ENCODE measurements at places on chromosomes 6 and 20. TPM values are rescaled to one million over a fixed set of nuclear protein-coding genes. Genes with fewer than 3 reads are reported as not detected.
A peak's percentile ranks its signal among the peaks of the same experiment; 100 is the strongest.

- peaks cover 4% of the 10 kb centered on the region for H3K4me1 ChIP-seq
- H3K36me3 ChIP-seq = no peaks in the 10 kb centered on the region
- no peak overlapping the region for H3K4me3 ChIP-seq
- peak overlapping the region; percentile 47 for H3K27ac ChIP-seq
- DNase-seq = no peak
These were observed 138.5 kb upstream of the PHACTR1 start for GRCh38 chr6:12578097-12578496.

DNA sequence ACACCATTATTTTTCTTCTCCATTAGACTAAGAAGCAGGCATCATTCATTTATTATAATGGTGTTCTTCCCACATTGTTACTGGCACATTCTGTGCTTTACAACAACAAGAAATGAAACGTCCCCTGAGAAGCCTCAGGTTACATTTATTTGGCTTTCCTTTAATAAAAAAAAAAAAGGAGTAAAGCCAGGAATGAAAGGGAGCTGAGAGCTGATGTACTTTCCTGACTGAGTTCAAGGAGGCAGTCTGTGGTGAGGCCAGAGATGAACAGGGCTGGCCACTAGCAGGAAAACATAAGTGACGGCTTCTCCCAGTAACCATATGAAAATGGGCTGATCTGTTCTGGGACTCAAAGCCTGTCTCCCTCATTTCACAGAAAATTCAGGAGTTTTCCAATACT lies 742.1 kb downstream of the MAFB start:
- H3K4me1 ChIP-seq = no peaks in the 10 kb centered on the region
- no peak overlapping the region for H3K27ac ChIP-seq
- DNase-seq = no peak

- no peak overlapping the region for H3K27ac ChIP-seq
- H3K4me3 ChIP-seq = no peak overlapping the region
- peaks cover 18% of the 10 kb centered on the region for H3K36me3 ChIP-seq
- peaks cover under 1% of the 10 kb centered on the region for H3K4me1 ChIP-seq
- no peaks in the 10 kb centered on the region for H3K27me3 ChIP-seq
- no peak for DNase-seq
These were observed 7.4 kb downstream of the AAR2 start for GRCh38 chr20:36243726-36244125.

GRCh38 chr20:2873747-2874041 lies 413 bp downstream of the PTPRA start:
- peaks cover 18% of the 10 kb centered on the region for H3K4me1 ChIP-seq
- H3K27ac ChIP-seq = peak overlapping the region; percentile 90
- DNase-seq = peak; percentile 58
- H3K36me3 ChIP-seq = peaks cover 3% of the 10 kb centered on the region
- peaks cover 37% of the 10 kb centered on the region for H3K27me3 ChIP-seq

DNA sequence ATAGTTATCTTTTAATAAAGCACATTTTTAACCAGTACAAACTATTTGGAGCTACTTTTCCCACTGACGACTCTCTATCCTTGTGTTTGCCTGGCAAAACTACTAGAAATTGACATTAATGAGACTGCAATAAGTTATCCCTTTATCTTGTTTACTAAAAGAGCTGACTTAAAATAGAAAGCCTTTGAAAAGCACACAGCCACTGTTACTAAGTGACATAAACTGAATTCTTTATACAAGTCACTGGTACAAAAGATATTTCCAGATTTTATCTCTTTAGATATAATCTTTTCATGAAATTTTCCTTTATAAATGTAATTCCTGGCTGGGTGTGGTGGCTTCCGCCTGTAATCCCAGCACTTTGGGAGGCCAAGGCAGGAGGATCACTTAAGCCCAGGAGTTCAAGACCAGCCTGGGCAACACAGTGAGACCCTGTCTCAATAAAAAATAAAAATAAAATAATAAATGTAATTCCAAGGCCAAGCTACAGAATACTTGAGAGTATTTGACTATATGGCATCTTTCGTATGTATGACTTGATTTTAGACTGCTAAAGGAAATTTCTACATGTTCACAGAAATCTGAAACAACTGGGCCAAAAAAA lies 9.5 kb downstream of the MBOAT1 start:
- H3K27ac ChIP-seq = no peak overlapping the region
- no peaks in the 10 kb centered on the region for H3K36me3 ChIP-seq
- no peak for DNase-seq

DNA sequence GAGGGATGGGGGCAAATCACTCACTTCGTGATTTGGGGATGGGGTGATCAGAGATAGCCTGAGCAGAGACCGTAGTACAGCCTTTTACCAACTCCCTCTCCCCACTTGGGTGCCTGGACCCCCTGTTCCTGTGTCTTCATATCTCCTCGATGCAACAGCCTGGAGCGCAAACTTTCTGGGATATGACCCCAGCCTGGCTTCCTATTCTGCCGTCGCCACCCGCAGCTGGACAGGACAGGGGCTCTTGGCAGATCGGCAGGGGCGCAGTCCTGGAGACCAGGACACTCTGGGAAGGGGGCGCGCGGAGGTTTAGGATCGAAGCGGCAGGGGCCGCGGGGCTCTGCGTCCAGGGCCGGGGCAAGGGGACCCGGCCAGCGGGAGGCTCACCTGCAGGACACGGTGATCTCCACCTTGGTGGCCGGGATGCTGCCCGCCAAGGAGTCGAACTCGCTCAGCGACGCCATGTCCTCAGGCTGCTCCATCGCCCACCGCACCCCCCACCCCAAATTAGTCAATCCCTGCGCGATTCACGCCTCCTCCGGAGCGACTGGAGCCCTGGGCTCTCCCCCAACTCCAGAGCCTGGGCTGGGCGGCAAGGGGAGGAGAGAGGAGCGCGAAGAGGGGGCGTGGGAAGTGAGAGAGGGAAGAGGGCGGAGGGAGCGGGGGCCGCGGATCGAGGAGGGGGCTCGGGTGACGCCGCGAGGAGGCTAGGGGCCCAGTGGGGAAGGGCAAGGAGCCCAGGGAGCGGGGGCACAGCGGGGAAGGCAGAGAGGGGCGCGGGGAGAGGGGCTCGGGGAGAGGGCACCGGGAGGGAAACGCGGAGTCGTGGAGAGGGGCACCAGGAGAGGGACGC lies at the start of gene CPNE5:
Gene CPNE5 (minus strand): TSS at position 549 of the 853 bp plus-strand sequence. CDS start 67 bp downstream, at position 482.
- no peak for DNase-seq
- peak within 1 kb of the TSS; percentile 62 for H3K4me3 ChIP-seq
- H3K27ac ChIP-seq = no peak within 1 kb of the TSS
- peaks cover 82% of the 10 kb centered on the region for H3K27me3 ChIP-seq
- peaks cover 7% of the 10 kb centered on the region for H3K4me1 ChIP-seq

DNA sequence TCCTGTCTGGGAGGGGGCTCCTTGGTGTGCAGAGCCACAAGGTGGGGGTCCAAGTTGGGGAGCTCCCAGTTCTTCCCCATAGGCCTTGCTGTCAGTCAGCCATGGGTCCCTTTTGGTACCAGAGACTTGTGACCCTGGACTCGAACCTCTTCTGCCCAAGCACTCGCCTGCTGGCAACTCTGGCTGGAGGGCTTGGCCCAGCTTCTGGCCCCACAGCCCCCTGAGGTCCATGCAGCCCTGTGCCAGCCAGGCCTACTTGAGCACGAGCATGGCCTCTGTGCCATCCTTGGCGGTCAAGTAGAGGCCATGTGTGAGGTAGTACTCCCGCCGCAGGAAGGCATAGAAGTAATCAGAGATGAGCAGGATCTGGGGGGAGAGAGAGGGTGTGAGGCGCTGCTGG lies 2.1 kb downstream of the MAP1LC3A start:
- DNase-seq = no peak
- no peak overlapping the region for H3K27ac ChIP-seq
- peaks cover 6% of the 10 kb centered on the region for H3K4me1 ChIP-seq
- H3K4me3 ChIP-seq = no peak overlapping the region

- H3K4me1 ChIP-seq = peaks cover 3% of the 10 kb centered on the region
- peaks cover 20% of the 10 kb centered on the region for H3K27me3 ChIP-seq
- H3K4me3 ChIP-seq = no peak overlapping the region
- no peak for DNase-seq
These were observed 105.0 kb upstream of the EEF1E1 start for GRCh38 chr6:8207191-8207868.

GRCh38 chr20:925516-925915 lies 9.4 kb upstream of the ANGPT4 start:
- no peak overlapping the region for H3K27ac ChIP-seq
- no peak overlapping the region for H3K4me3 ChIP-seq
- H3K27me3 ChIP-seq = no peaks in the 10 kb centered on the region

DNA sequence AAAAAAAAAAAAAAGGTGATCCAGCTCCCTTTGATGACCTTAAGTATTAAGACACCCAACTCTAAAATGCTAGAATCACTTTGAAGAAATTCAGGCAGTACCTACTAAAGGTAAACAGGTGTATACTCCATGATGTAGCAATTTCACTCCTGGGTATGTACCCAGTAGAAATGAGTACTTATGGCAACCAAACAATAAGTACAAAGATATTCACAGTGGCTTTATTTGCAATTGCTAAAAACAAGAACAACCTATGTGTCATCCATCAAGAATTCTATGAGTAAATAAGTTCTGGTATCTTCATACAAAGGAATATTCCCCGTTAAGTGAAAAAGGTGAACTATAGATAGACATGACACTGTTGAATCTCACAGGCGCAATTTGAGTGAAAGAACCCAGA lies 29.4 kb downstream of the MDGA1 start:
- H3K27me3 ChIP-seq = peaks cover 58% of the 10 kb centered on the region
- H3K4me1 ChIP-seq = peaks cover 17% of the 10 kb centered on the region
- DNase-seq = no peak
- no peaks in the 10 kb centered on the region for H3K36me3 ChIP-seq

DNA sequence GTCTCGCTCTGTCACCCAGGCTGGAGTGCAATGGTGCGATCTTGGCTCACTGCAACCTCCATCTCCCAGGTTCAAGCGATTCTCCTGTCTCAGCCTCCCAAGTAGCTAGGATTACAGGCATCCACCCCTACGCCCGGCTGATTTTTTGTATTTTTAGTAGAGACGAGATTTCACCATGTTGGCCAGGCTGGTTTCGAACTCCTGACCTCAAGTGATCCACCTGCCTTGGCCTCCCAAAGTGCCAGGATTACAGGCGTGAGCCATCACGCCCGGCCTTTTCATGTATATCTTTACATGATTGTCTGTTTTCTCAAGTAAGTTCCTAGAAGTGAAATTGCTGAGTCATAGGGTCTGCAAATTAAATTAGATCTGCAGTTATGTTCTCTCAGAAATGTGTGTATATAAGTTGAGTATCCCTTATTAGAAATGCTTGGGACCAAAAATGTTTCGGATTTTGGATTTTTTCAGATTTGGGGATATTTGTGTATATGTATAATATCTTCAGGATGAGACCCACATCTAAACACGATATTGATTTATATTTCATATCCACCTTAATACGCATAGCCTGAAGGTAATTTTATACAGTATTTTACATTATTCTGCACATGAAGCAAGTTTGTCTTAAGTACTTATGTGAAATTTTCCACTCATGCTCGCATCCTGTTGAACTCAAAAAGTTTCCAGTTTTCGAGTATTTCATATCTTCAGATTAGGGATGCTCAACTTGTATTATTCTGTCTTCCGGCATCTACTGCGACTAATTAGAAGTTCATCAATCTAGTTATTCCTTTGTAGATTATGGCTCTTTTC lies 40.4 kb downstream of the TAB2 start:
- peaks cover 13% of the 10 kb centered on the region for H3K4me1 ChIP-seq
- no peak overlapping the region for H3K27ac ChIP-seq
- H3K36me3 ChIP-seq = peaks cover 7% of the 10 kb centered on the region
- no peak overlapping the region for H3K4me3 ChIP-seq
- no peaks in the 10 kb centered on the region for H3K27me3 ChIP-seq
- no peak for DNase-seq

DNA sequence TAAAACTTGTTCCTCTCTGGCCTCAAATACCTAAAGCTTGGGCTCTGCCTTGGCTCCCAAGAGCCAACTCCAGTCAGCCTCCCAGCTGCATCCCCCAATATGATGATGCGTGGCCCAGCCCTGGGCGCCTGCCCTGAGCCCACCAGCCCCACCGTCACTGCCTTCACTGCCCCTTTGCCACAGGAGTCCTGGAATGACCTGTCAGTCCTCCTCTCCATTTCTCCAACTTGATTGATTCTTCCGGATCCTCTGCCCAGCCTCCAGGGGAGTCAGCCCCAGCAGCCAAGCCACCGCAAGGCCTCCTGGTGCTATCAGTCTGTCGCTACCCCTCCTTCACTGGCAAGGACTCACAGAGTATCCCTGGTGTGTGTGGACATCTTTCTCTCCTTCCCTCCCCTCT lies 96.7 kb upstream of the PMEPA1 start:
- H3K4me3 ChIP-seq = no peak overlapping the region
- DNase-seq = no peak
- no peaks in the 10 kb centered on the region for H3K36me3 ChIP-seq

GRCh38 chr6:159727717-159728445 lies 575 bp downstream of the WTAP start:
- H3K4me1 ChIP-seq = peaks cover 27% of the 10 kb centered on the region
- peak overlapping the region; percentile 90 for H3K4me3 ChIP-seq
- H3K36me3 ChIP-seq = peaks cover 12% of the 10 kb centered on the region
- peak overlapping the region; percentile 98 for H3K27ac ChIP-seq

DNA sequence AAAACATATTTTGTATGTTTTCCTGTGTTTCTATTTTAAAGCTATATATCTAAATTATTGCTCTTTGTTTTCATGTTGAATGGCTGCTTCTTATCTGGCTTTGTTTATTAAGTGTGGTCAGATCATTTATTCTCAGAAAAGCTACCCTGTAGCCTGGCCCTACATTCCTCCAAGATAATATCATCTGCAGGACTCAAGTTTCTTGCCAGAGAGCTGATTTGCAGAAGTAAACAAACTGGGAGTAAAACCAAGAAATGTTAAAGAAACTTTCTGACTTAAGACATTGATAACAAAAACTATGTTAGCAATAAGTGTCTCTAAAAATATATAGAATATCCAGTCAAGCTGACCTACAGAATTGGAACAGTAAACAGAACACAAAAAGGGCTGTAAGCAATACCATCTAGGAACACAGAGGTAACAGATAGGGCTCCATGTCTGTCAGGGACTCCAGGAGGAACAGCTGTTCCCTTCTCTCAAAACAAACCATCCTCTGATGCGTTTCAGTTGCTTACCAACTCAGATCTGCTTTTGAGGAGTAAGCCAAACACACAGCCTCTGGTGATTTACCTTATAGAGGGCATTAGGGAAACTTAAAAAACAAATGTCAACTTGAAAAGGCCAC lies 17.5 kb upstream of the CEP85L start:
- H3K4me1 ChIP-seq = peaks cover 7% of the 10 kb centered on the region
- H3K4me3 ChIP-seq = no peak overlapping the region
- H3K27me3 ChIP-seq = no peaks in the 10 kb centered on the region

DNA sequence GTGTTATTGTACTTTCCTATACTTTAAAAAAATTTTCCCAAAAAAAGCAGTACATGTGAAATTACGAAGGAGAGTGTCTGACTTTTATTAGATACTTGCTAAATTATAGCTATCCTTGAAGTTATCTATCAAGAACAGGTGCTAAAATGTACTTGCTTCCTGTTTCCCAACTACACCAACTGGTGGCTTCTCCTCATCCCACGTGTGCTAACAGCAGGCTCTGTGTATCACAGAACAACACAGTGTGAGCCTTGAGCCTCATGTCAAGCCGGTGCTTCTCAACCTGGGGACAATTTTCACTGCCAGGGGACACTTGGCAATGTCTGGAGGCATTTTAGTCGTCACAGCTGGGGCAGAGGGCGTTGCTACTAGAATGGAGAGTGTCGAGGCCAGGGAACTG lies 36.2 kb upstream of the CDYL start:
- no peaks in the 10 kb centered on the region for H3K4me1 ChIP-seq
- no peak for DNase-seq
- no peak overlapping the region for H3K4me3 ChIP-seq
- peaks cover 5% of the 10 kb centered on the region for H3K27me3 ChIP-seq
- H3K27ac ChIP-seq = no peak overlapping the region

ENPP1 gene
- 2.7 TPM for total RNA-seq

CNBD2 gene
- 4.0 TPM for total RNA-seq

OOEP gene
- total RNA-seq = not detected

EPPIN gene
- not detected for total RNA-seq

MUC22 gene
- not detected for total RNA-seq

DEFB124 gene
- not detected for total RNA-seq

FAM217A gene
- 0.13 TPM for total RNA-seq

PBOV1 gene
- not detected for total RNA-seq

EDN3 gene
- total RNA-seq = 3.6 TPM

GJA10 gene
- not detected for total RNA-seq

PERP gene
- total RNA-seq = 68.3 TPM

Data from progenitor cell of endocrine pancreas (in vitro differentiated cells).